NCI-H2171 (cell line): ENCODE measurements at places on chromosomes 13 and 19.

- no peak for DNase-seq
Measured at GRCh38 chr13:86383561-86383960, 584.3 kb upstream of the SLITRK6 start.

GRCh38 chr13:50080911-50081678, 65.9 kb downstream of the KCNRG start:
- peak; percentile 51 for DNase-seq

- peak; percentile 27 for DNase-seq
Measured at GRCh38 chr19:2294687-2295335, 12.8 kb upstream of the PEAK3 start.

DNA sequence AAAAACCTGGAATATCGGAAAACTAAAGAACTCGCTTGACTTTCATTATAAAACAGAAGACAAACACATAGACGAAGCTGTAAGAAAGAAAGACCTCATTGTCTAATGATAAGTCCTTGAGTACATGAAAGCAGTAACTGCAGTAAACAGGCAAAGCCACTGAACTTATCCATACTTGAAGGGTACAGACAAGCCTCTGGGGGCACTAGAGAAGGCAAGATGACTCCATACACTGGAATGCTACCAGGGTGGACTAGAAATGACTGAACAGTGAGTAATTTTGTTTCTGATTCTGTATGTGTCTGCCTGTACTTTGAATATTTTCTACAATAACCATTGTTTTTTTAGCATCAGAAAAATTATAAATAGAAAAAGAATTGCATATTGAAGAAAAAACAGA, 507.9 kb downstream of the UQCRFS1 start:
- DNase-seq: no peak

DNA sequence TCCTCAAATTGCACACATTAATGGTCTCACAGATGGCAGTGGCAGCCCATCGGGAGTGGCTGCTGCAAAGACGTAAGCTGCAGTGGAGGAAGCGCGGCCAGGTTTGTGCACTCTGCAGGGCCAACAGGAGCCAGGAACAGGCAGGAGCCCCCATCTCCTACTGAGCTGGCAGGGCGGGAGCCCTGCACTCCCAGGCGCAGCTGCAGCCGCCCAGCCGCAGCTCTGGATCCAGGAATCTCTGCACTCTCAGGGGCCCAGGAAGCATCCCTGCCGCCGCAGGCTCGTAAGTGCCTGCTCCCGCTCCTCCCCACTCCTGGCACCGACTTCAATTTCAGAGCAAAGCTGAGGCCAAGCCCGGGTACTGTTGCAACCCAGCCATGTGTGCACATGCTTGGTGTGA, 37.5 kb downstream of the ANKRD27 start:
- DNase-seq: no peak

DNA sequence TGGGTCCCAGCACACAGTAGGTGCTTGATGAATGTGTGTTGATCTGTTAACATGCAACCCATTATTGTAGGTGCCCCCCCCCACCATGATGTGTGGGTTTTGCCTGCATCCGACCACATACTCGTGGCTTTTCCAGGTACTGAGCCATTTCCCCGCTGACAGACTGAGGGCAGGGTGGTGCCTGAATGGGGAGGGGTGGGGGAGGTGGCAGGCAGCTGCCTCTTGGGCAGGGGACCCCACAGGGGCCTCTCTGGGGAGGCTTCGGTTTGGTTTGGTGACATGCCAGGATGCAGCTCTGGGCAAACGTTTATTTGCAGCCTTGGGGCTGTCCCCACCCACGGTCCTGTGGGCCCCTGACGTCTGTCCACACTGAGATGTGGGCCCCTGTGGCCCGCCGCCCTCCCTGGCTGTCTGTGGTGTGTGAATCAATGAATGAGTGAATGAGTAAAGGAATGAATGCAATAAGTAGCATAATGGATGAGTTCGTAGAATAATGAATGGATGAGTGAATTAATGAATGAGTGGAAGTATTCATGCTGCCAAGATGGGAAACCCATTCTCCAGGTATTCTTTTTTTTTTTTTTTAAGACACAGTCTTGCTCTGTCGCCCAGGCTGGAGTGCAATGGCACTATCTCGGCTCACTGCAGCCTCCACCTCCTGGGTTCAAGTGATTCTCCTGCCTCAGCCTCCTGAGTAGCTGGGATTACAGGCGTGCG, 9.0 kb upstream of the JUND start:
- no peak for DNase-seq
